CD4-positive, alpha-beta T cell treated with Interleukin-10 for 1 hour (primary cell): ENCODE measurements at places on chromosomes 7 and 10.

DNA sequence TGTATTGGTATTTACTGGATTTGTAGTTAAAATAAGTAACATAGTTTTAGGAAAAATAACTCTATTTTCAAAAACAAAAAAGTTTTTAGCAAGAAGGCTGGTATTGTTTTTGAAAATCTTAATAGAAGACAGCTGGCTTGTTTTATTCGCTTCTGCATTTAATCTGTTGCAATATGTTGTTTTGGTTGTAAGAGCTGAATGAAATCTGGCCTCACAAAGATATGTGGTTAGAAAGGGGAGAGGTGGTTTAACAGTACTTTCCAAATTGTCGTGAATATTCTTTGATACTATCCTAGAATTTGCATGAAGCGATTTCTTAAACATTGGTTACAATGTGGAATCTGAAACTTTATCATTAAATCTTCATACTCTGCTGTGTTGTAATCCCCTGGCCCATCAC, 355.9 kb upstream of the FZD8 start:
- DNase-seq, result no peak

DNA sequence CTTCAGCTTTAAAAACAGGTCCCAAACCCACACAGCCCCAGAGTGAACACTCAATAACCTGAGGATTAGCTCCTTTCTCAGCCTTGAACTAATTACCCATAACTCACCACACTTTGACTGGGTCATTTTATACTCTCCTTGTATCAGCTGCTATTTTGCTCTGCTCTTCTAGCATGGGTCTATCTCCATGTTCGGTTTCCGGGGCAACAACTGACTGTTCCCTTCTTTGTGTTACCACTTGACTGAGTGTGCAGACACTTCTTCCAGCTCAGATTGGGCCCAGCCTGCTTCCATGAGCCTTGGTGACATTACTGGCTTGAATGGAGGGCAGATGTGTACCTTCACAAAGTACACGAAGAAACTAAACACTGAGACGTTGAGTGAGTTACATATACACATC, 31.5 kb upstream of the PRPS1L1 start:
- DNase-seq, result no peak

- no peak for DNase-seq
Observed at GRCh38 chr7:138470391-138471157, 10.5 kb downstream of the TRIM24 start.

DNA sequence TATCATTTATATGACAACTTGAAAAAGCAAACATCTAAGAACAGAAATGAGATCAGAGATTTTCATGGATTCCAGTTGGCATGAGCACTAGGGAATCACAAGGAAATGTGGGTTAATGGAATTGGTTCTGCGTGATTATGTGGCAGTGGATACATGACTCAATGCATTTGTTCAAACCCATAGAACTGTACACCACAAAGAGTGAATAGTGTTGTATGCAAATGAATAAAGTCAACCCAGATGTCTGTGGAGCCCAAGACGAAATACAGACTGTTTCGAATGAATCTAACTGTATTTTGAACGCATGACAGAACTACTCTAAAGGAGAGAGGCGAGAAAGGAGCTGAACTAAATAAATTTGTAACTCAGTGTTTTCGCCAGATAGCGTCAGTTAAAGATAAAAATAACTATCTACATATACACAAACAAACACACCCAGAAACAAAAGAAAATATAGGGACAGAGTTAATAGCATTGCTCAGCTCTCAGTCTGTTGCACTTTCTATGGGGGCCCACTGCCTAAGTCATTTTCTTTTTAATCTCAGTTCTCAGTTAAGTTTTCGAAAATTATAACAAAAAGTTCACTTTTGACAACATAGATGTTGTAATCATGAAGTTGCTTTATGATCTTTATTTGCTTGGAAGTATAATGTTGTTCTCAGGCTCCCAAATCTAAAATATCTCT, 636.7 kb upstream of the SEMA3D start:
- DNase-seq, result no peak

DNA sequence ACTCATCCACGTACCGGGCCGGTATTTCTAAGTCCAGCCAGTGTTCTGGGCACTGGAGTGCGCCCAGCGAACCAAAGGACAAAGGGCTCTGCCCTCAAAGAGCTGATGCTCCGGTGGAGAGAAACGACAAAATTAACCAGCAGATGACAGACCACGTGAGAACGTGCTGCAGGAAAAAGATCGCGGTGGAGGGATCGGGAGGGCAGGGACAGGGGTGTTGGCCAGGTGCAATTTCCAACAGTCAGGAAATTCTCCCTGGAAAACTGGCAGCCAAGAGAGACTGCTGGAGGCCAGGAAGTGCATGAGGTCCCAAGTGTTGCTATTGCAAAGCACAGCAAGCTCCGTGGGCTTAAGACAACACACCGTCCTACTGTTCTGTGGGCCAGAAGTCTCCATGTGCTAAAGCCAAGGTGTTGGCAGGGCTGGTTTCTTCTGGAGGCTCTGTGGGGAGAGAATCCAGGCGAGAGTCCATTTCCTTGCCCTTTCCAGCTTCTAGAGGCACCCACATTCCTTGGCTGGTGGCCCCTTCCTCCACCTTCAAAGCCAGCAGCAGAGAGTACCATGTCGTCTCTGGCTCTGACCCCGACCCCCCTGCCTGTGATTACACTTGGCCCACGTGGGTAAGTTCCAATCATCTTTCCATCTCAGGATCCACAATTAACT, 21.3 kb upstream of the AMZ1 start:
- no peak for DNase-seq

GRCh38 chr10:120266022-120266421, 191.0 kb upstream of the PLPP4 start:
- DNase-seq, result no peak

DNA sequence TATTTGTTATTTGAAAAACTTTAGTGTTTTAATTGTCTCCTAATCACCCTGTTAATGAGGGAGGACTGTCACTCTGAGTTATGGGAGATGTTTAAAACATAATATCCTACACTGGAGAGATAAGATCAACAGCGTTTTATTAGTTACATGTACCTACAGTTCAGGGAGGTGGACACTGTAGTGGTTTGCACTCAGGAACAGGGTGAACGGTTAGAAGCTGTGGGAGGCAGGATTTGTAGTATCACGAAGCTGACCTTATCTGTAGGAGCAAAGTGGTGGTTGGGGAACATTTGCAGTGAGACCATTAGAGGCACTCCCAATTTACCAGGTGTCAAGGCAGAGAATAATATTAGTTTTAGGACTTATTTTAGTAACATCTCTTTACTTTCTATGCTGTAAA, 193.3 kb upstream of the KCND2 start:
- no peak for DNase-seq

DNA sequence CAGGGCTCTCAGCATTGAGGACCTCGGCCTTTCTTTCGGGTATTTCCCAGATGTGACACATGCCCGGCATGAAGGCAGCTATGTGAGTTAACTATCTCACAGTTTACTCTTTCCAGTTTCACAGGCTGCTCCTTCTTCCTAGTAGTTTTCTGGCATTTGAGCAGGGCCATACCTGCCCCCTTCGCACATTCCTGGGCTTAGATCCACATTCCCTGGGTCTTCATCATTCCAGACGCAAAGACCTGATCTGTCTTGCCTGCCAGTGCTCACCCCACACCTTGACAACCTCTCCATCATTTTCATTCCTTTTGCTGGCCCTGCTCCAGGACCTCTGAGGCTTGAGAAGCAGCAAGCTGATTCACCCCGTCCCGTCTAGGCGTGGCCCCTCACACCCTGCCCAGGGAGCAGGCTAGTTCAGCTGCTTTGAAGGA, 227.5 kb downstream of the WDR11 start:
- no peak for DNase-seq

- DNase-seq, result no peak
Observed at GRCh38 chr10:15137636-15138035, 30.9 kb downstream of the NMT2 start.

DNA sequence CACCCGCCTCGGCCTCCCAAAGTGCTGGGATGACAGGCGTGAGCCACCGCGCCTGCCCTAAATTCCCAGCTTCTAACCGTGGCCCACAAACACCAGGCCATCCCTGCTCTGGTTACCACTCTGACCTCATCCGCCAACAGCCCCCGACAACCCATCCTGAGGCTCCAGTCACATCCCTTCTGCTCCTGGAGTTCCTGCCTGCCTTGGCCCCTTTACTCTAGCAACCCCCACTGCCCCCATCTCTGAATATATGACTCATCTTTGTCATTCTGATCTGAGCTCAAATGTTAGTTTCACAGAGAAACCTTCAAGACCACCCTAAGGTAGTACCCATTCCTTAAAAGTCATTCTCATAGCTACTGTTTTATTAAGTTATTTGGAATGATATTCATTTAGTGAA, 26.6 kb downstream of the RHEB start:
- DNase-seq, result no peak

DNA sequence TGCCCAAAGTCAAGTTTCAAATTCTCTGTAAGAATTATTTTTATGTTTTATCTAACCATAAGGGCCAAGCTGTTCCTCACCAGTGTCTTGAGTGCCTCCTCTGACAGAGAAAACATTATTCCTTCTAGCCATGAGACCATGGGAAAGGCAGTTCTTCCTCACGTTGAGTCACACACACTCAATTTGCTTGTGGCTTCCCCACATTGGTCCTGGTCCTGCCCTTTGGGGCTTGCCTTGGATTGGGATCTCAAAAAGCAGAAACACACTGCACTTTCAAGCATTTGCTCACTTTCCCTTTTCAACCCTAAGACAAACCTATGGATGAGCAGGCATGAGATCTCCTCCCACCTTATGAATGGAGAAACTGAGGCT, 248.3 kb upstream of the IGFBP3 start:
- DNase-seq, result no peak

GRCh38 chr10:58384999-58385783, at the start of gene TFAM:
TSS of gene TFAM (plus strand) at chr10:58385410. CDS start at chr10:58385548, 138 bp downstream.
- peak; percentile 95 for DNase-seq

DNA sequence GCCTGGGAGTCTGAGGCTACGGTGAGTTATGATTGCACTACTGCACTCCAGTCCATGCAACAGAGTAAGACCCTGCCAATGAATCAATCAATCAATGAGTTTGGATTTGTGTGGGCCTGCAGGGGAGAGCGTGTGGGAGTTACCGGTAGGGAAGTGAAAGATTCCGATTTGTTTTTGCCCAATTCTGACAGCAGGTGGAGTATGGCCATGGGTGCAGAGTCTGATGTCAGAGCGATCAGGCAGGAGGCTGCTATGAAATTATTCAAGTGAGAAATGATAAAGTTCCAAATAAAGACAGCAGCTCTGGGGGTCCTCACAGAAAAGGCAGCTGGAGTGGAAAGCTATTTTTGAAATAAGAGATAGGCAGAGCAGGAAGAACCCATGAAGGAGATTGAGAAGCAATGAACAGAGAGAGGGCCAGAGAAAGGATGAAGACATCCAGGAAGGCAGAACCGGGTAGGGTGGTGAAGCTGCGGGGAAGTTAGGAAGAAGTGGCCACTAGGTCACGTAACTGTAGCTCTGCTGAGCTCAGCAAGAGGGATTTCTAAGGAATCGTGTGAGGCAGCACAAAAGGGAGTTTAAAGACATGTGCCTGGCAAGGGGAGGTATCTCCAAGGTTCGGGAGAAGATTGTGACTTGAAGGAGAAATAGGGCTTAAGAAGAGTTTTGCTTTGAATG, 93.7 kb upstream of the NMT2 start:
- no peak for DNase-seq

- DNase-seq, result no peak
Observed at GRCh38 chr7:101015626-101016025, 4.3 kb upstream of the MUC17 start.

DNA sequence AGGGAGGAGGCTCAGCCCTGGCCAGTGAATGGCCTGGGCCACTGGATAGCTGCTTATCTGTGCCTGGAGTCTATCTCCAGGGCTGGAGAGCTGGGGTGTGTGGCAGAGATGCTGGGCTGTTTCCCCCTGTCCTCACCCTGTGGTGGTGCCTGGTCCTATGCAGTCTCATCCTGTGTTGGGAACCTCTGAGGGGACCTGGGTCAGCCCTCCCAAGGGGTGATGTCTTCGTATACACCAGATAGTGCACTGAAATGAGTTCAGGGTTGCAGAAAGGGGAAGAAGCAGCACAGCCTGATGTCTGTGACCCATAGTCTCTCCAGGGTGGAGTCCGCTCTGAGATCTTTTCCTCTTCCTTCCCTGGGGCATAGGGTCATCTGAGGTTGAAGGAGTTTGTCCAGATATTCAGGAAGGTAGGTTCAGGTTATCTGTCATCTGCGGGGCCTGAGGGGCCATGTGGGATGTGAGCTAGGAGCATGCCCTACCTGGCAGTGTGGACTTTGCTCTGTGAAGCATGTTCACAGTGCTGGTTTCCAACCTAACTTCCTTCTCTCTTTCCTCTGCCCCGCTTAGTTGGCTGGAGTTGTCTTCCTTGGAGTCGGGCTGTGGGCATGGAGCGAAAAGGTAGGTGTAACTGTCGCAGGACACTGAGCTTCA, 33.4 kb upstream of the SH2D4B start:
- DNase-seq, result no peak

DNA sequence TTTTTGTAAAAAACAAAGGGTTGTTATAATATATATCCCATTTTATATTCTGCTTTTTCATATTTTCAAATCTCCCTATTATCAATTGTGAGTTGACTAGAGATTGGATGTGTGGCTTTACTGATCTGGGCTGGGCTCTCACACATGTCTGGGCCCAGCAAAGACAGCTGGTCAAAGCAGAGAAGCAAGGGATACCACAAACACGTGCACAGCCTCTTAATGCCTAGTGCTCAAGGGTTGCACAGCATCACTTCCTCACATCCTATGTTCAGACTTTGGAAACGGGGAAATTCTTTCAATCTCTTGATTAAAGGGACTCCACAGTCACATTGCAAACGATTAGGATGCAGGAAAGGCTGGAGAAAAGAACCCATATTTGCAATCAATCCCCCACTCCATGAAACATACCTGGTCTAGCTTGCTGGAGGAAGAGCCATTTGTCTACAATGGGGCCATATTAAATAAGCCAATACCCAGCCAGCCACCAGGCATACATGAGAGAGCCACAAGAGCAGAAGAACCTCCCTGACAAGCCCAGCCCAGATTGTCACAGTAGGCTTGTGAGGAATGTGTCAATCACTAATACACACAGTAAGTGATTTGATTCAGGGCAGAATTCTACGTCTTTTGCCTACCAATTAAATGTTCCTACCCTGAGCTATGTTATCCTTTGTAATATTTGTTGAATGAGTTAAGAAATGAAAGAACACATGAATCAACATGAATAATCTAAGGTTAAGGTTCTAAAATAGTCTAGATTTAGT, 431.2 kb downstream of the TNS3 start:
- DNase-seq, result no peak

- DNase-seq, result no peak
Observed at GRCh38 chr10:77887631-77888355, 38.8 kb downstream of the DLG5 start.

DNA sequence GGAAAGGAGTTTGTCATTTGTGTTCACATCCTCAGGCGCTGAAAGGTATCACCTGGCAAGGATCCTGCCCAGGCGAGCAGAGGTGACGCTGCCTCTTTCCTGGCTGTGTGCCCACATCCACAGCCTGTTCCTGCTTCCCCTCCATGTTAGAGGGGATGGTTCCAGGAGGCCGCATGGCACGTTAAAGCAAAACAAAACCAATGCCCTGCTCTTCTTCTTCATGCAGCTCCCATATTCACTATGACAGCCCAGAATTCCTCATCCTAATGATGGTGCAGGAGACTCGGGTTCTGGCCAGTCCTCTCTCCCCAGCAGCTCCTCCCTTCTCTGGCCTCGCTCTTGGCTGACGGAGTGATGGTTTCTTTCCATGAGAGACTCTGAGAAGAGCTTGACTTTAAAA, 678.5 kb upstream of the ANKRD30A start:
- no peak for DNase-seq

GRCh38 chr7:95544171-95544570, 52.1 kb downstream of the PDK4 start:
- no peak for DNase-seq

- DNase-seq, result no peak
Observed at GRCh38 chr10:86367152-86367951, 757 bp upstream of the GRID1 start.
